Activated naive CD4-positive, alpha-beta T cell treated with anti-CD3 and anti-CD28 coated beads, Interleukin-2, amount 10 ng/mL, durations not matched to agents 7 days and 5 days (primary cell): ENCODE measurements at places on chromosomes 11 and 22.
A peak's percentile ranks its signal among the peaks of the same experiment; 100 is the strongest.

- DNase-seq: no peak
Measured at GRCh38 chr22:21791635-21792625, 56.3 kb upstream of the YPEL1 start.

- peak; percentile 56 for DNase-seq
Measured at GRCh38 chr11:118996926-118997626, 862 bp upstream of the CENATAC start.

GRCh38 chr22:41564563-41564962, 3.8 kb downstream of the CSDC2 start:
- no peak for DNase-seq

DNA sequence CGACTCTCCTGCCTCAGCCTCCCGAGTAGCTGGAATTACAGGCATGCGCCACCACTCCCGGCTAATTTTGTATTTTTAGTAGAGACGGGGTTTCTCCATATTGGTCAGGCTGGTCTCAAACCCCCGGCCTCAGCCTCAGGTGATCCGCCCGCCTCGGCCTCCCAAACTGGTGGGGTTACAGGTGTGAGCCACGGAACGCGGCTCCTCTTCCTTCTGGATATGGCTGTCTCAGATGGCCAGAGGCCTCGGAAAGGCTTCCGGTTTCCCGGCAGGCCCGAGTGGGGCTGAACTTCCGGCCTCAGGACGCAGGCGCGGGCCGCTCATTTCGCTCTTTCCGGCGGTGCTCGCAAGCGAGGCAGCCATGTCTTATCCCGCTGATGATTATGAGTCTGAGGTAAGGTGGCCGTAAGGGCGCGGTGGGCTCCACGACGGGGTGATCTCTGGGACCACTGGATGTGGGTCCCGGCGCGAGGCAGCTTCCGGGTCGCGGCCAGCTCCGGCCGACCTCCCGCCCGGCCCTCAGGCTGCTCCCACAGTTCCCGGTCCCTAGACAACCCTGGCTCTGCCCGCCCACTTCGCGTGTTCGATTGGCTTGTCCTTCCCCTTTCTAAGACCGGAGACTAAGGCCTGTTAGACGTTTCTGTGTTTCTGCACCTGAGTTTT, at the start of gene EIF3L:
TSS of gene EIF3L (plus strand) at position 331 of the 663 bp plus-strand sequence. CDS start at position 362, 31 bp downstream.
- peak; percentile 93 for DNase-seq

DNA sequence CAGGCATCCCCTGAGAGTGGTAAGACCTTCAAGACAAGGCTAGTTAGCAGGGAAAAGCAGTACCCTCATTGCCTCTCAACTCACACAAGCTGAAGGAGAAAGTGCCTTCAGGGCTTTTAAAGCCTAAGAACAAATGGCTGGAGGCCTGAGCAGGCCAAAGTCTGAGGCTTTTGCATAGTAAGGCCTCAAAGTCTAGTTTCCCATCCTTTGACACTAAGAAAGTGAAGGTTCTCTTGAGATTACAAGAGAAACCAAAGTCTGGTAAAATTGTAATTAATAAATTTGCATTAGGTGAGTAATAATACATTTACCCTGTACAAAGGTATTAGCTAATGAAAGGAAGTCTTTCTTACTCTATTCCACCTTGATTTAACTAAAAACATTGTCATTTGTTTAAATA, 47.0 kb upstream of the CCDC89 start:
- DNase-seq: no peak

DNA sequence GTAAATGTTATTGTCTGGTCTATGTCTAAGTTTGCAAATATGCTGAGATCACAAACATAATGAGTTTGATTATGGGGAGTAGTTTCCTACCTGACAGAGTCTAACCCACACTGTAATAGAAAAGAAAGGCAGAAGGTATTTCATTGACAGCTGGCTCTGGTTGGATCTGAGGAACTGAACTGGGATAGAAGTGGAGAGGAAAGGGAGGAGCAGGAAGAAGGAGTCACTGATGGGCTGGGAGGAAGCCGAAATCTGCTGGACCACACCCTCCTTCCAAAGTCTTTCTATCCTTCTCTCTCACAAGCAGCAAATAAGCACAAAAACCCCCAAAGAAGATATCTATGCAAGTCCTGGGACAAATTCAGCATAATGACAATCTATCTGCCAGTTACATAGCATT, 11.7 kb downstream of the BLID start:
- no peak for DNase-seq

DNA sequence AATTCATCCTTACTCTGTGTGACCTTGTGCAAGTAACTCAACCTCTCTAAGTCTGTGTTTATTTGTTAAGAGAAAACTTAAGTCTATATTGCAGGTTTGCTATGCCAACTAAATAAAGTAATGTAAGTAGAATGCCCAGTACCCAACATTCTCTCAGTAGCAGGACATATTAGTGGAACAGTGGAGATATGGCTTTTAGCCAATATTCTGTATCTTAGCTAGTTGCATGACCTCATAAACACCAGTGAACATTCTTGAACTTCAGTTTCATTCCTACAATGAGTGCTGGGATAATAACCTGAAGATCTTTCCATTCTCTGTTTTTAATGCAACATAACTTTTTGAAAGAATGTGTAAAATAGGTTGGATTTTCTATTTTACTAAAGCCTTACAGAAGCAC, 77.0 kb downstream of the RAB38 start:
- DNase-seq: no peak

GRCh38 chr11:33830903-33831648, 56.8 kb upstream of the FBXO3 start:
- no peak for DNase-seq

DNA sequence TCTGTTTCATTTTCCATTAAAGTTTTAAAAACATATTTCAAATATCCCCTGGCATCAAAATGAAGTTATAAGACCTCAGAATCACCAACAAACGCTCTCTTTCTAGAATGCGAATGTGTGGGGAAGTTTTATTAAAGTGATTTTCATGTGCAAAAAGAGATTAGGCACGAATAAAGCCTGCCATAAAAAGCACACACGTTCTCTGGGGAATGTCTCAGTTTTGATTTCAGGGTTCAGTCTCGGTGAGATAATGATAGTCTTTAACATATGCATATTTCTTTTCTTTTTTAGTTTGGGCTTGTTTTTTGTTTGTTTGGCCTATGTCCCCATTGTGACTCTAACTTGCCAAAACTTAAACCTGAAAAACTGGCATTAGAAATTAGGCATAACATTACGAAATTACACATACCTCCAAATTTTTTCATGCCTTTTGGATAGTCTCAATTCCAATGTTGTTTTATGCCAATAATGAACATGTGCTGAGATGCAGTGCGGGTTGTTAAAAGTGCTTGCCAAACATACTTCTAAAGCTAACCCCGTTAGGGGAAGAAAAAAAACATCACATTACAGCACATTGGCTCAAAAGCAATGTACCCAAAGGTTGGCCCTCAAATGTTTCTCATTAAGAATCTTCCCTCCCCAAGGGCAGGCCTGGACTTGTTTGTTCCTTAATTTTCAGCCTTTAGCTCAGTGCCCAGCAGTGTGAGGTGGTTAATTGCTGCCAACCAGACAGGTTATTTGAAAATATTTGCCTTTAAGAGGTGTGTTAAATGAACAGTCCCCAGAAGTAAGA, 33.2 kb upstream of the FBLN1 start:
- DNase-seq: no peak

DNA sequence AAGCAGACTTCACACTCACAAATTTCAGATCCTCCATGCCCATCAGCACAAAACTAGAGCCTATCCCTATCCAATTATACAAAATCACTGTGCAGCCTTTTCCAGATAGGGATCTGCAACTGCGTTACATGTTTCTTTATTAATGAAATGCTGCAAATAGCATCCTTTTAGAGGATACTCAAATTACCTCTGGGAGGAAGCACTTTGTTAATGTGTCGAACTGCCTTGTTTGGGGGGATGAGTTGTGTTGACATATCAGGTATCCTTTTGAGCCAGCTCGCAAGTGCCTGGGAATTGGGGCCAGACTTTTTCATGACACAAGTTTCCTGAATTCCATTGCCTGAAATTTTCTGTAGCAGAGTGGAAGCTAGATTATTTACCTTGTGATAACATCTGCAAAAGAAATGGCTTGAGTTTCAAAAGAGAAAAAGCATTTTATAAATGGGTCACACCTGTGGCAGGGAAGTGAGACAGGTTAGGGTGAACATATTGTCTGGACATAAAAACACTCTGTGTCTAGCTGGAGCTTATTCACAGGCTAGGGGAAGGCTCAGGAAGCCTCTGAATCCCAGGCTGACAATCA, 299.1 kb upstream of the MTNR1B start:
- no peak for DNase-seq

- no peak for DNase-seq
Measured at GRCh38 chr22:38685761-38686160, 4.0 kb downstream of the TOMM22 start.

DNA sequence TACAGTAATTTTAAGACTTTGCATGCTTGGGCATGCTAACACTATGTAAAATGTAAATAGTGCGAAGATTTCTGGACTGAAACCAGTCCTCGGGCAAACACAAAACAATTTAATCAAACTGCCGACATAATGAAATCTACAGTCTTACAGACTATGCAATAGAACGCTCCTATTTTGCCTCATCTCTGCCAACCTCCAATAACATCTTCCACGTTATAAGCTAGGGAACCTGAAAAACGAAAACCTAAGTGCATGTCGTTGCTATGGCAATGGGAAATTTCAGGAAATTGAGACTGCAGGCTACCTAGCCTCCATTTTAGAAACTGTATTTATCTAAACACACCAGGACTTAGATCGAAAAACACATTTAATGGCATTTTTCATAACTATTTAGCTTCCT, 1.1 kb downstream of the CSTF3 start:
- DNase-seq: no peak

DNA sequence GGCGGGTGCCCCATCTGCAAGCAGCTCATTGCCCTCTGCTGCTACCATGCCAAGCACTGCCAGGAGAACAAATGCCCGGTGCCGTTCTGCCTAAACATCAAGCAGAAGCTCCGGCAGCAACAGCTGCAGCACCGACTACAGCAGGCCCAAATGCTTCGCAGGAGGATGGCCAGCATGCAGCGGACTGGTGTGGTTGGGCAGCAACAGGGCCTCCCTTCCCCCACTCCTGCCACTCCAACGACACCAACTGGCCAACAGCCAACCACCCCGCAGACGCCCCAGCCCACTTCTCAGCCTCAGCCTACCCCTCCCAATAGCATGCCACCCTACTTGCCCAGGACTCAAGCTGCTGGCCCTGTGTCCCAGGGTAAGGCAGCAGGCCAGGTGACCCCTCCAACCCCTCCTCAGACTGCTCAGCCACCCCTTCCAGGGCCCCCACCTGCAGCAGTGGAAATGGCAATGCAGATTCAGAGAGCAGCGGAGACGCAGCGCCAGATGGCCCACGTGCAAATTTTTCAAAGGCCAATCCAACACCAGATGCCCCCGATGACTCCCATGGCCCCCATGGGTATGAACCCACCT, 28.0 kb upstream of the L3MBTL2 start:
- no peak for DNase-seq

- no peak for DNase-seq
Measured at GRCh38 chr11:68924073-68924925, 20.6 kb downstream of the IGHMBP2 start.

DNA sequence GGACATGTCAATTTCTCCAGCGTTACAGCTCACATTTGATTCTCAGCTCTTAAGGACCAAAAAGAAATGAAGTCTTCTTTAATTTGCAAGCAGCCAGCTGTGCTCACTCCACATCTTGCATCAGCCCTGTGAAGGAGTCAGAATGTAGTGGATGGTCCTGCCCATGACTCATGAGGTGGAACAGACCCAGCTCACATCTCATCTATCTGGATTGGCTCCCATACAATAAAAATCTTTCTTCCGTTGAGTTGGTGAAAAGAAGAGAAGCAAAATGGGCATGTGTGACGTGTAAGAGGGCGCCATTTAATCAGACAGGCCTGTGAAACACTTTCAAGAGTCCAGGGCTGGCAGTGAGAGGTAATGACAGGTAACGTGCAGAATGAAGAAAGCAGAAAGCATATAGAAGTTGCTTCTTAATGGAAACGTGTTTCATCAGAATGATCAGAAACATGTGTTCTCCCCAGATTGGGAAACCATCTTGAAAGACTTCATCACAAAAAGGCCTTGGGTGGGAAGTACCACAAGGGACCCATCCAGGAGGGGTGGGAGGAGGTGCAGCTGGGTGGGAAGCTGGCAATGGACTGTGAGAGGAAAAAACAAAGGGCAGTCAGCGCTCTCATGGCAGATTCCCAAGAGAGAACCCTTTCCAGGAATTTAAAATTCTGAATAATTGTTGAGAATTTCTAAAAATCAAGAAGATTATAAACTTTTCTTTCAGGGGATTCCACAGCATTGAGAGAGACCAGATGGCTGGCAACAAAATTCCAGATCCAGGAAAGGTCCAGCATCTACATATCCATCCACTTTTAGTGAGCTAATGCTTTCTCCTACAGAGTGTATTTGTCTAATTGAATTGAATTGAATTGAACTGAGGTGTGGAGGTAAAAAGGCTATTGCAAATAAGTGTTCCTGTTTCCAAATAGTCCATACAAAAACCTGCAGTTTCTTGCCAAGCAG, 57.0 kb downstream of the ETS1 start:
- DNase-seq: no peak

DNA sequence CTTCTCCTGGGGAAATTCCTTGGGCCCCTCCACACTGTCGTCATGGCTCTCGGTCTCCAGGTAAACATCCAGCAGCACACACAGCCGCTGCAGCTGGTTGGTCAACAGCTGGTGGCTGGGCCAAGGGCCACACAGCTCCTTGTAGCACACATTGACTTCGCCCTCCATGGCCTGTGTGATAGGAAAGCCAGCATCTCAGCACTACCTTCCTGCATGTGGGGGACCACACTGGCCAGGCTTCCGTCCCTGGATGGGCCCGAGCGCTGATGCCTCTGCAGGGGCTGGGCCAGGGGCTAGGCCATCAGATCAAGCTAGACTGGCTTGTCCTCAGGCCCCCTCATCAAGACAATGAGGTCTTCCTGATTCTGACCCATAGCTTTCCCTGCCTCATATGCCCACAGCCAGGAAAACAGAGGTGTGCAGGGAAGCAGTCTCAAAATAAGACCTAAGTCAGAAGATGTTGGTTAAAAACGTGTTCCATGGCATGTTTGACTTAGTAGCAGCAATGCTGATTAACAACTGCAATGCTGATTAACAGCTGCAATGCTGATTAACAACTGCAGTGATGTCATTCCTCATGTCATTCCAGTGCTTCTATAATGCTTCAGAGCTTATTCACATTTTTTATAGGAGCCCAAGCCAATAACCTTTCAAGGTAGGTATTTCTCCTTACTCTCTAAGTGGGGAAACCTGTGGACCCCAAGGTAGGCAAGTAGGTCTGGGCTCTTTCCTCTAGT, 31.3 kb downstream of the NEFH start:
- DNase-seq: no peak

GRCh38 chr11:72136684-72137262, 1.2 kb downstream of the FOLR3 start:
- DNase-seq: no peak

GRCh38 chr22:46112405-46112804, 37.9 kb upstream of the PPARA start:
- no peak for DNase-seq

- DNase-seq: no peak
Measured at GRCh38 chr22:30774566-30774965, 79.9 kb downstream of the OSBP2 start.

- no peak for DNase-seq
Measured at GRCh38 chr11:128189823-128190222, 397.5 kb downstream of the ETS1 start.

- DNase-seq: no peak
Measured at GRCh38 chr11:110951037-110951949, 239.1 kb upstream of the ARHGAP20 start.

GRCh38 chr11:65952052-65952521, 6.8 kb downstream of the TSGA10IP start:
- DNase-seq: no peak
